Right hindlimb (tissue), 1 donor: ENCODE measurements at places on chromosomes 11 and 22.

GRCh38 chr11:69452206-69452987, 29.1 kb upstream of the LINC01488 start:
- no peak for DNase-seq

DNA sequence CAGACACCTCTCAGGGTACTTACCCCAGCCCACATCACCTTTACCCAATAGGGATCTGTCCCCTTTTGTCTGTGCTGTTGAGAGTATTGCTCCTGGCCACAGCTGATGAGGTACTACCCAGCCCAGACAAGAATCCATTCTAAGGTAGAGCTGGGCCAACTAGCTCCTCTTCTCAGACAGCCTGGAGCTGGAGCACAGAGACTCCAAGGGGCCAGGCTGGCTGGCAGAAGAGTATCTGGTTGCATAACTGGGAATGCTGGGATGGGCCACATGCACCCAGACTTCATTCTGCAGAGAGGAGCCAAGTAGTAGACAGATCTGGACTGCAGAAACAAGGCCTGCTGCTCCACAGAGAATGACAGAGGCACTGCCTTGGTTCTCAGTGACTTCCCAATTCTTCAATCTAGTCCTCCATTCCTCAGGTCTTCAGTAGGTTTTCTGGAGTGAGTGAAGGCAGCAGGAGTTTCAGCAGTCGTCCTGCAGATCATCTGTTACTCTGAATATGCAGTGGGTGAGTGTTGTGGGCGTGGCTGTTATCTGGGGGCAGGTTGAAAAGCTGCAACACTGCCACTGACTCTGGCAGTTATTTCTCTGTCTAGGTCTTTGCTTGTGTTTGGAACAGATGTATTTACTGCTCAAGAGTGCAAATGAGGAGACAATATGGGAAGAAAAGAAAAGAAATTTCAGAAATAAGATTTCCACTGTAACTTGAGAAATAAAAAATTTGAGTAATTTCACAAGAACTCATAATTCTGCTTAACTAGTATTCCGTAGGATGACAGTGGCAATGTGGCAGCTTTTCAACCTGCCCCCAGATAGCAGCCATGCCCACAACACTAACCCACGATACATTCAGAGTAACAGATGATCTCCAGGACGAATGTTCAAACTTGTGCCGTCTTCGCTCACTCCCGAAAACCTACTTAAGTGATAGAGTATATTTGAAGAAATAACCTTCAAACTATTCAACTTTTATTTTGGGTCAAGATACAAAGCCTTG, 34.9 kb downstream of the MAPK1 start:
- DNase-seq, result no peak

DNA sequence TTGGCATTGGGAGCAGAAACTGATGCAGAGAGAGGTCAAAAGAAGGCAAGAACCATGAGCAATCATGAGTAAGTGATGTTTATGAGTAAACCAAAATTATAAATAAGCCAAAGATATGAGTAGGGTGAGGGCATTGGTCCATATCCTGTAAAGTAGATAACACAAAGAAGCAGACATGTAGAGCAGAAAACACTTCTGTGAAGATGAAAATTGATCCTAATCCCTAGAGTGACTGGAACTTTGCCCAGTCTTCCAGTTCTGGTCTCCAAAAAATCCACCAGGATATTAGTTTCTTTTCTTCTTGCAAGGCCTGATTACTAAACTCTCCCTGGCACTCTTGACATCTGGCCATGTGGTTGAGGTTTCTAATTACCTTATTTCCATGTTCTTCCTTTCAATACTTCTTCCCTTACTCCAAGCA, 13.7 kb upstream of the DRD2 start:
- no peak for DNase-seq

DNA sequence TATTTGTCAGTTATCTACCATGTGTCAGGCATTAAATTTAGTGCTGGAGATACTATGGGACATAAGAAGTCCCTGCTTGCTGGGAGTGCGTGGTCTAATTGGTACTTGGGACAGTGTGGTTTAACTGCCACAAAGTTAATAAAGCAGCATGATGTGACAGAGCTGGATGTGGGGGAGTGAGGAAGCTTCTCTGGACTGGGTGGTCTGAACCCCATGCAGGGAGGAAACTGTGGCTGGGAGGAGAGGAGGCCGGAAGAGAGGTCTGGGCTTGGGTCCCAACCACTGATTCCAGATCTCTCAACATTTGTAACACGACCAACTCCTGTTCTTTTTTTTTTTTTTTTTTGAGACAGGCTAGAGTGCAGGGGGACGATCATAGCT, 37.1 kb downstream of the ST3GAL4 start:
- DNase-seq, result no peak

DNA sequence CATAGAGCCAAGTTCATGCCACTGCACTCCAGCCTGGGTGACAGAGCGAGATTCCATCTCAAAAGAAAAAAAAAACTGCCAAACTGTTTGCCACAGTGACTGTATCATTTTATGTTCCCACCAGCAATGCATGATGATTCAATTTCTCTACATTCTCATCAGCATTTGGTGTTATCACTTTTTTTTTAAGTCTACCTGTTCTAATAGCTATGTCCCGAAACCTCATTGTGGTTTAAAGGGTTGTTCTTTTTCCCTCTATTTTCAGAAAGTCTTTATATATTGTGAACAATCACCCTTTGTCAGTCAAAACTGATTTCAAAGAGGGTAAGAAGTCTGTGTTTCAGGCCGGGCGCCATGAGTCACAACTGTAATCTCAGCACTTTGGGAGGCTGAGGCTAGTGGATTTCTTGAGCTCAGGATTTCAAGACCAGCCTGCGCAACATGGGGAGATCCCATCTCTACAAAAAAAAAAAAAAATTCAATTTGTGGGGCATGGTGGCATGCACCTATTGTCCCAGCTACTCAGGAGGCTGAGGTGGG, 14.8 kb upstream of the FAM168A start:
- no peak for DNase-seq

DNA sequence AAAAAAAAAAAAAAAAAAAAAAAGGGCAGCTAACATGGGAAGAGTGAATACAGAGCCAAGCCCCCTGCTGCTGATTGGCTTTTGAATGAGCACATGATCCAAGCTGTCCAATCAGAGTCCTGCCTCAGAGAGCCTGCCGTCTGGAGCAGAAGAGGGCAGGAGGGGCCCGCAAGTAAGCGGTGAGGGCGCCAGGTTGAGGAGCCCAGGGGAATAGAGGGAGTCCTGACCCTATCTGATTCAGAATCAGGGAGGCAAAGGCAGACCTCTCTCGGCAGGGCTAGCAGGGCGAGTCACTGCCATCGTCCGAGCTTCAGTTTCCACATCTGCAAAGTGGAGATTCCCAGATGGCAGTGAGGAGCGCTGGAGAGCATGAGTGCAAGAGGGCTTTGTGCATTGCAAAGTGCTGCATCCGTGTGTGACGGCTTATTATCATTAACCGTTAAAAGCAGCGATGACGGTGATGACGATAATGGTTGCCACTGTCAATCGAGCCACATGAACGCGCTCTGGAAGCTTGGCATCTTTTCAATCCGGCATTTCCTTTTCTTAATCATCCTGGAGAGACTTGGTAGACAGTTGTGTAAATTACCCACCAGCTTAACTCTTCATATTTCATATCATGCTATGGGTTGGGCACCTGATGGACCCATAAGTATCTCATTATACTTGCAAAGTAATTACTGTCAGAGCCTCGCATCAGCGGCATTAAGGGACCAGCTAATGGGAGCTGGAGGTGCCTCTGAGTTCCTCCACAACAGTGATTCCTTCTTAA, 68.6 kb upstream of the ATXN10 start:
- DNase-seq, result no peak

DNA sequence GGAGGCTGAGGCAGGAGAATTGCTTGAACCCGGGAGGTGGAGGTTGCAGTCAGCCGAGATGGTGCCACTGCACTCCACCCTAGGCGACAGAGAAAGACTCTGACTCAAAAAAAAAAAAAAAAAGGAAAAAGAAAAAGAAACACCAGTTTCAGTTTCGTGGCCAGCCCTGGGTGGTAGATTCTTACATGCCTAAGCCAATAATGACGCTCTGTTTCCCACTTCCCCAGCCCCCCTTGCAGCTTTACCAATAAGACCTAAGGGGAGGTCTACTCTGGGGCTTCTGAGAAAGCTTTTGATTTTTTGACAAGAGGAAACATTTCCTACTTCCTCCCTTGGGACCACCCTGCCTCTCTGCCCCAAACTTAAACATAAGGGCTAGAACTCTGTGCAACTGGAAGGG, 30.0 kb upstream of the PTPRJ start:
- no peak for DNase-seq

- DNase-seq, result peak; percentile 71
Measured at GRCh38 chr22:46769191-46769675, 6.8 kb downstream of the TBC1D22A start.

GRCh38 chr11:130391711-130392110, 36.7 kb downstream of the ADAMTS8 start:
- peak; percentile 33 for DNase-seq

- no peak for DNase-seq
Measured at GRCh38 chr11:36622431-36623136, 24.5 kb upstream of the RAG2 start.

GRCh38 chr11:65817835-65818680, 15.7 kb upstream of the SNX32 start:
- peak; percentile 93 for DNase-seq

DNA sequence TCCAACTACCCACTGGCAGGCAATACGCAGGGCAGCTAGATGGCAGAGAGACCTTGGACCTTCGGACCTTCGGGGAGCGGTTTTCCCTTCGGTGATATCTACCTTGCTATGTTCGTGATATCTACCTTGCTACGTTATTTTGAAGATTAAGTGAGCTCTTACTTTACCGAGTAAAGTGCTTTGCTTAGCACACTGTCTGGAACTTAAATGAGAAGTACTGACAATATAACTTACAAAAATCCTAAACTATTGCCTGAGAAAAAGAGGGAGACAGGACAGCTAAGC, 1.0 kb upstream of the PRDM10 start:
- no peak for DNase-seq

- no peak for DNase-seq
Measured at GRCh38 chr11:76577921-76578653, 92.5 kb downstream of the LRRC32 start.

DNA sequence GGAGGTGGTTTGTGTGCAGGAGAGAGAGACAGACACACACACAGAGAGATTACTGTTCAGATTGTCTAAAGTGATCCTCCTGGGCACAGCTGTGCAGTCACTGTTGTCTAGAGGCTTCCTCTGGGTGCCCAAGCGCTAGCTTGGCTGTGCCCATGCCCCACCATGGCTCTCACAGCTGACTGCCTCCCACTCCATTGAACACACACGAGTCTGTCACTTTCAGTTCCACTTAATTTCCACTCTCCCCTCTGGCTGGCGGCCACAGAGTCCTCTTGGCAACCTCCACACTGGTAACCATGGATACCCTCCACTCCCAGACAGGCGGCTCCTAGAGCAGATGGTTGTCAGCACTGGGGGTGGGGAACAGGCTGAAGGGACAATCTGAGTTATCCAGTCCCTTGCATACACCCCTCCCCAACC, 29.1 kb downstream of the MAP6 start:
- peak; percentile 93 for DNase-seq

DNA sequence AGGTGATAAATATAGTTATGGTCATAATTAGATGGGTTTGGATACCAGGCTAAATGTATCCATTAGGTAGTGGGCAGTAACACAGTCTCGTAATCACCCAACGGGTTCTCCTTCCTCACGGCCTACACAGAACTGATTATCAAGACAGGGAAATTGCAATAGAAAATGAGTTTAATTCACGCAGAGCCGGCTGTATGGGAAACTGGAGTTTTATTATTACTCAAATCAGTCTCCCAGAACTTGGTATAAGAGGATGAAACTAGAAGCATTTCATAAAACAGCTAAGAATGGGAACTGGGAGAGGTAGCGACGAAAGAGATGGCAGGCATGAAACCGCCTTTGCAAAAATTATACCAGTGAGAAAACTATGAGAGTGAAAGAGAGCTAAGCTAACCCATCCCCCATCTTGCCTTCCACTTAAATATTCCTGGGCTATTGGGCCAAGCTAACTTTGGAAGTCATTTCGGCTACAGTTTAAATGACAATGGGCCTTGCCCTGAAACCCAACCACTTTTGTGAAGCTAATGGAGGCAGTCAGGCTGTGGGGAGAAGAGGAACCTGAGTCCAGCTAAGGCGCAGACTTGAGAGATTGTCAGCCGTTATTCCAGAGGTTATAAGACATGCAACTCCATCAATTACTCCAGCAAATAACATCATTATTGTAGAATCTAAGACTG, 29.6 kb downstream of the CTSC start:
- DNase-seq, result no peak

DNA sequence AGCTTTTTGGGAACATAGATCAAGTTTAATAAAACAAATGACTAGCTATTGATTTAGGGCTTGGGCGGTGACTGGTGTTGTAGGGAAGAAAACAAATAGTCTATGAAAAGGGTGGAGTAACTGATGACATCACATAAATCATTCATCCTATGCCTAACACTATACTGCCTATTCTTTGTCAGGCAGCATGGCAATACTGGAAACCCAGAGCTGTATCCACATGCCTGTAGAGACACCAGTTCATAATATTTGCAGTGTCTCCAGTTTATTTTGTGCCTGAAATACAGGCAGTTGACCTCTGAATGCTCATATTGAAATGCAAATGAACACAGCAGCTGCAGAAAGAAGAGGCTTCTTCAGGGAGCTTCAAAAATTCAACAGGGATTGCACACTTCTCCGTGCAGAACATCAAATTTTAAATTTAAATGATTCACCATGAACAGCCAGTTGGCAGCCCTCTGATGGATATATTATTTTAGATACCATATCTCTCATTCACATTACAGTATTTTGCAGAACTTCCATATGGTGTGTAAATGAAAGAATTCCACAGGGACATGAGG, 283.1 kb upstream of the CTSC start:
- no peak for DNase-seq

- DNase-seq, result no peak
Measured at GRCh38 chr11:111123463-111124398, 121.8 kb upstream of the POU2AF2 start.

- DNase-seq, result no peak
Measured at GRCh38 chr11:17613428-17613962, 66.4 kb downstream of the OTOG start.

- DNase-seq, result no peak
Measured at GRCh38 chr22:25629613-25630012, 65.1 kb downstream of the GRK3 start.

DNA sequence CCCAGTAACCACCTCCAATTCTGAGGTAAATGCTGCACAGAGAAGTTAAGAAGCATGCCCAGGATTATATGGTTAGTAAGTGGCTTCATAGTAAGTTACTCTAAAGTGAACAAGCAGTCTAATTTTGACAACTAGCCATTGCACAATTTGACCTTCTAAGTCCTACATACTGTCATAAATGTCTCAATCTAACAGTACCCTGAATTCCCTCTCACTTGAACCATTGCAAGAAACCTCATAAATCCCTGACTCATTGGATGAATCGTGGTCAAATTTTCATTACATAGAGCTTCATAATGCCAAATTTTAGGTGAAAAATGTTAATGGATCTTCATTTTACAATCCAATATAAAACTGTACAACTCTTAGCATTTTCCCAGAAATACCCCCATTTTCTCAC, 217.3 kb upstream of the GRIA4 start:
- no peak for DNase-seq

- peak; percentile 95 for DNase-seq
Measured at GRCh38 chr11:119340335-119341221, at the start of gene C1QTNF5. TSS of gene C1QTNF5 (minus strand) at chr11:119340883. CDS start at chr11:119340397, 486 bp downstream.
